ENCODE measurements at places on chromosomes 11 and 22.

DNA sequence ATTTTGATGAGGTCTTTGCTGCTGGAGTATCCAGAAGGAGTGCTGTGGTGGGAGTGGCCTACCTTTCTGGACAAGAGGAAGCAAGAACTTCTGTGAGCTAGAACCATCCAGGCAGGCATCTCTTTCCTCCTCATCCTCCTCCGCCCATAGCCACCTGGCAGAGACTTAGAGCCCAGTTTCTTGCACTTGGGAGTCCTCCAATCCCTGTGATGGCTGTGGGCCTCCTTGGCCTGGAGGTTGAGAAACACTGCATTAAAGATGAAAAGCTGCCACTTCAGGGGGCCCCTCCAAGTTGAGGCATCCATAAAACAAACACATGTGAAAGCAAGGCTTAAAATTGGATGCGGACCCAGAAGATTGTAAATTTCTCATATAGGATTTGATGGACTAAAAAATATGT, 110.3 kb downstream of the ZBTB16 start:
- DNase-seq: no peak

- no peak for DNase-seq
Measured at GRCh38 chr22:24407278-24407665, 20.1 kb upstream of the ADORA2A start.

DNA sequence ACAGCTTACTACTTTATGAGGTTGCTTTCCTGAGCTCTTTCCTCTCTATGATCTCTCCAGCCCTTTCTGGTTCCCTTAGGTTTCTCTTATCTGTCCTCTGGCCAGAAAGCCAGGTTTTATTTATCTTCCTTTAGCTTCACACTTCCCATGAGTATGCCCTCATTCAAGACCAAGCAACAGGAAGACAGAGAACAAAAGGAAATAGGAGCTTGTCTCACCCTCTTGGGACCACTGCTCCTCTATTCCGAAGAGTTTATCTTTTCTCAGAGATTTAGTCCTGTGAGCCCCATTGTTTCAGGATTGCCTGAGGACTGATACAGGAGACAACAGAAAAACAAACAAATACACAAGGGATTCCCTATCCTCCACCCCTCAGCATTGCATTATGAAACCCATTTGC, 62.4 kb upstream of the CCDC179 start:
- DNase-seq: no peak

DNA sequence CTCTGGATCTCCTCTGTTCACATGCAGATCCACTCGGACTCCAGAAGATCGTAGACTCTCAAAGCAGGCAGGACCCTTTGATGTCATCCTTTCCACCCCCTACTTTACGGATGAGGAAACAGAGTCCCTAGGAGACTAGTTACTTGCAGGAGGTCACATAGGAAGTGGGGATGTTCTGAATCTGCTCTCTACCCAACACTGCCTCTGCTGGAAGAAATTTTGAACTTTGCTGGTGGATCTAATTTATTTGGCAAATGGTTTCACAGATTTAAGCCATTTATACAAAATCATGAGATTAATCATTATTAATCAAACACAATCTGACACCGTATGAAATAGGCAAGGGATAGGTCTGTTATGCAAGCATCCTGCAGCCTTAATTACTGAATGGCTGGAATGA, 55.0 kb upstream of the USP47 start:
- no peak for DNase-seq

- DNase-seq: no peak
Measured at GRCh38 chr22:49188091-49188490, 639.6 kb downstream of the BRD1 start.

DNA sequence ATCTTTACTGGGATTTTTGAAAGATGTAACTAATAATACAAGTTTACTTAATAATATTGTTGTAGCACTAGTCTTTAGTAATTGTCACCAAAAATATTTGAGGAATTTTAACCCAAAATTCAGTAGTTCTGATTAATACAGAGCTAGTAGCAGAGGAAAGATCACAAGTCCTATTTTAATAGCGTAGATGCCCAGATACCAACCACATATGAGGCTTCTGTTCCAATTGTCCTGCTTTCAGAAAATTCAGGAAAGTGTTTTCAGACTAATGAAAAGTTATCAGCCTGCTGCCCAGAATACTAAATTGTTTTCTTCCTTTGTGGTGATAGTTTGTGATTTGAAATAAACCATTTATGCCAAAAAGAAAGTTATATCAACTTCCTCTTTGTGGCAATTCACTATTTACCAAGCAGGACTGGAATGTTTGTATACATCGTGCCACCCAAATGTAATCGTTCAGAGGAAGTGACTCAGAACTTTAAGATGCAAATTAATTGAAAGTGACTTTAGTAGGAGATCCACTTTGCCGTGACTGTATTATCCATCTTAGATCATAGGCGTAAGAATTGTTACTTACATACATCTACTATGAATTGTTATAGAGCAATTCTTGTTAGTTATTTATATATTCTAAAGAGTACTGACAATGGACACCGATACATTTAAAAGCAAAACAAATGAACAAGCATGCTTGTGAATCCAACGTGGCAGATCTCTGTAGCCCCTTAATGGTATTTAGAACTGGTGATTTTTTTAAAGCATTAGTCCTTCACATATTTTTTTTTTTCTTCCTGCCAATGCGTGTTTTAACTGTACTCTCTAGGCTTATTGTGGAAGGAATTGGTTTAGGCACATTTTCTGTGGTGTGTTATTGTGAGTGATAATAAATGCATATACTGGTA, 231.0 kb downstream of the DDX10 start:
- DNase-seq: no peak

DNA sequence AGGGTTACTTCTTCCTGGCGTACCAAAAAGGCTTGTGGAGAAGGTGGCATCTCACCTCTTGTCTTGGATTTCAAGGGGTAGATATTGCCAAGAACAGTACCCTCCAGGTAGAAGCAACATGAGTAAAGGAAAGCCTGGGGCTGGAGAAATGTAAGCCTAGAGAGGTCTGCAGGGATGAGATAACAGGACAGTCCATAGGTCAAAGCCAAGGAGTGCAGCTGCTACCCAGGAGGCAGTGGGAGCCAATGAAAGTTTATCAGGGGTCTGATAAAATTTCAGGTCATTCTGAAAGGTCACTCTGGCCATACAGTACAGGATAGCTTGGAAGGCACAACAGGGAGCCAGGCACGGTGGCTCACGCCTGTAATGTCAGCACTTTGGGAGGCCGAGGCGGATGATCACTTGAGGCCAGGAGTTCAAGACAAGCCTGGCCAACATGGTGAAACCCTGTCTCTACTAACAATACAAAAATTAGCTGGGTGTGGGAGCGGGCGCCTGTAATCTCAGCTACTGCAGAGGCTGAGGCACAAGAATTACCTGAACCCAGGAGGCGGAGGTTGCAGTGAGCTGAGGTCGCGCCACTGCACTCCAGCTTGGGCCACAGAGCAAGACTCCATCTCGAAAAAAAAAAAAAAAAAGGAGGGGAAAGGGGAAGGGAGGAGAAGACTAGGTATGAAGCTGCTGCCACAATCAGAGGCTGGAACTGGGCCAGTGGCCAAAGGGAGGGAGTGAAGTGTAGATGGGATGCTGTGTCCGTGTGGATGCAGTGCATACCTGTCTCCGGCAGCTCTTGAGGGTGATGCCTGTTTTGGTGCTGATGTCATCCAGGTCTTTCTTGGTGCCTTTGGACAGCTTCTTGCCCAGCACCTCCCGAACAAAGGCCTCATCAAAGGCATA, 1.2 kb downstream of the FIBP start:
- DNase-seq: no peak

- no peak for DNase-seq
Measured at GRCh38 chr22:41813726-41814410, 13.4 kb downstream of the CCDC134 start.

GRCh38 chr11:73480677-73481076, 104.5 kb downstream of the RELT start:
- no peak for DNase-seq

GRCh38 chr11:61472868-61473267, 35.7 kb upstream of the LRRC10B start:
- DNase-seq: no peak

DNA sequence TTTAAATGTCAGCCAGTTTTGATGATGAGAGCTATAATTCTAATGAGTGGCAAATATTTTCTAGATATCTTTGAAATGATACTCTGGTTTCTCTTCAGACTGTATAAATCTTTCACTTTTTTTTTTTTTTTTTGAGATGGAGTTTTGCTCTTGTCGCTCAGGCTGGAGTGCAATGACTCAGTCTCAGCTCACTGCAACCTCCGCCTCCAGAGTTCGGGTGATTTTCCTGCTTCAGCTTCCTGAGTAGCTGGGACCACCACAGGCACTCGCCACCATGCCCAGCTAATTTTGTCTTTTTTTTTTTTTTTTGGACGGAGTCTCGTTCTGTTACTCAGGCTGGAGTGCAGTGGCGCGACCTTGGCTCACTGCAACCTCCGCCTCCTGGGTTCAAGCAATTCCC, 113.6 kb downstream of the TEAD1 start:
- no peak for DNase-seq

GRCh38 chr22:29109822-29110221, 37.0 kb downstream of the KREMEN1 start:
- no peak for DNase-seq

GRCh38 chr11:93482556-93482955, 60.6 kb downstream of the SMCO4 start:
- DNase-seq: no peak

DNA sequence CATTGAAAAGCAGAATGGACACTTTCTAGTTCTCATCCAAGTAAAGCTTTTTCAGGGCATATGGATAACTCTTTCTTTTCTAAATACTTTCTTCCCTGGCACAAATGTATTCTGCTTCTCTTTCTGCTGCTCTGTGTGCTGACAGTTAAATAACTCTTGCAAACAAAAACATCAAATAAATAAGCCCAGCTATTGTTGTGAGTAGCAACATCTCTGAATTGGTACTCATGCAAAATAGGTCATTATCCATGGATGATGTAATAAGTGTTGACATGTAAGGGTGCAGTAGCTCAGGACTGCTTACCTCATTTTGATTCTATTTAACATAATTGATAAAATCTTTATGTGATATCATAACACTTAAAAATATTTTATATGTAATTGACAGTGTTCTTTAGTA, 164.3 kb downstream of the MSANTD4 start:
- DNase-seq: no peak

DNA sequence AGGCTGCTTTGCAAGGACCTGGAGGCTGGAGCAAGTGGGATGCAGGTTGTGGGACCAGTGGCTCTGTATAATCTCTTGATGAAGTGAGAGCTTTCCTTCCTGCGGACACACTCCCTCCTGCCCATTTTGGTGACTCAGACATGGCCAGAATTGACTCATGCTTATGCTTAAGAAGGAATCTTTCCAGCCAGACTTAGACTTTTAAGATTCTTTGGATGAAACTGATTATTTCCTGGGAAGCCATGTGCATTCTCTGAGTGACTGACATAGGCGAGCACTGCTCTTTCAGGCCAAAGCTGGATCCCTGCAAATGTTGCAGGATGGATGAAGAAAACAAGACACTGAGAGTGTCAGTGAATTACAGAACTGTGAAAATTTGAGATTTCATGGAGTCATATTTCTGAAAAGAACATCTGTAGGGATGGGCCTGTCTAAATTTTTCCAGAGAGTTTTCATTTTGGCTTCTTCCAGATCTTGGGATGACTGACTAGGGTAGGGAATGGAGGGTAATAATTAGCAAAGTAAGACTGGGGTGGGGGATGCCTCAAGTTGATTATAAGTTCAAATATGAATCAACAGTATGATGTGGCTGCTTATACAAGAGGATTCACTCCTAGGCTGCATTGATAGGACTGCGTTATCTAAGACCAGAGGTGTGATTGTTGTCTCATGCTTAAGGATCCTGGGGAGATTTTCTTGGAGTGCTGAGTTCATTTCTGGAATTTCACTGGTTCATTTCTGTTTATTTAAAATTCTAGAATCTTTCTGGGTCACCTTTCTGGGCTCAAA, 195.8 kb downstream of the HIPK3 start:
- no peak for DNase-seq

GRCh38 chr22:47161631-47162030, 399.2 kb downstream of the TBC1D22A start:
- no peak for DNase-seq

DNA sequence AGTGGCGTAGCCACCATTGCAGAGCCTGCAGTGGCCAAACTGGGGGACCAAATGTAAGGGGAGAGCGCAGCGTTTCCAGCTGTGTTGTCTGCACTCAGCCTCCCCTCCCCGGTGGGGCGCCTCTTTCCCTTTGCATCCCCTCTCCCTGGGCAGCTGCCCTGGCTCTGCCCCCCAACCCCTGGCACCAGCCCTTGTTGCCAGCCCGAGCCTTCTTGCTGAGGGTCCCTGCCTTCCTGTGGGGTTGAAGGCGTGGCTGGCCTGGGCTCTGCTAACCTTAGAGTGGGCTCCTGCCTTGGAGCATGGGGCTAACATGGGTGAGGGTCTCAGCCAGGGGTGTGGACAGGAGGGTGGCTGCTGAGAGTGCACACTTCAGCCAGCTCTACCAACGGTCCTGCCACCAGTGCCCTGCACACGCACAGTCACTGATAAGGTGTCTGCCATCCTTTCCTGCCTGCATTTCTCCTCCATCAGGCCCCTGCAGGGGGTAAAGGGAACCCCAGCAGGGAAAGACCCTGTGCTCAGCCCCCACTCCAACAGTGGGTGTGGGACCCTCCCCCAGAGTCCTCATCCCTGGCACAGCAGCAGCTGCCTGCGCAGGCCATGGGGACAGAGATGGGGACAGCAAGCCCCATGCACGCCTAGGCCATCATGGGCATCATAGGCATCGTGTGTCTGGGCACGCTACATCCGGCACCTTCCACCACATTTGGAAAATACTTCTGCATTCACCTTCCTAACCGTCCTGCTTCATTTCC, 43.5 kb downstream of the CERK start:
- no peak for DNase-seq

- DNase-seq: no peak
Measured at GRCh38 chr11:109590782-109591181, 168.8 kb downstream of the C11orf87 start.

DNA sequence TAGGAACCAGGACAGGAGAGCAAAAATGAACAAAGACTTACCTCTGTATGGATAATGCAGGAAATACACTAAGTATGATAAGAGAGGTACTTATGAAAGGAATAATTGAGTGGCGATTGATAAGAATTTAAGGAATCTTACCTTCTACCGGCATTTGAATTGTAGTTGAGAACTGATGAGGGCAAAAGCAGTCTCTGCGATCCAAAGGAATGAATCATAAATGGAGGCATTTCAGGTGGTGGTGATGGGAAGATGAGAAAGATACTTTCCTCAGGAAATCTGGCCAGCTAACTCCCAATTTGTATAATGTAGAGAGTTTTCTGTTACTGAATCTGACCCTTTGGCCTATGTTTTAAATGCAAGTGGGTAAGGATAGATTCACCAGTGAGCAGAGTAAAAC, 71.9 kb upstream of the C11orf87 start:
- DNase-seq: no peak

GRCh38 chr11:59076876-59077571, 9.1 kb upstream of the GLYATL1B start:
- no peak for DNase-seq

All from NCI-H2107 (cell line).